ENCODE measurements at places on chromosomes 2 and 18.

DNA sequence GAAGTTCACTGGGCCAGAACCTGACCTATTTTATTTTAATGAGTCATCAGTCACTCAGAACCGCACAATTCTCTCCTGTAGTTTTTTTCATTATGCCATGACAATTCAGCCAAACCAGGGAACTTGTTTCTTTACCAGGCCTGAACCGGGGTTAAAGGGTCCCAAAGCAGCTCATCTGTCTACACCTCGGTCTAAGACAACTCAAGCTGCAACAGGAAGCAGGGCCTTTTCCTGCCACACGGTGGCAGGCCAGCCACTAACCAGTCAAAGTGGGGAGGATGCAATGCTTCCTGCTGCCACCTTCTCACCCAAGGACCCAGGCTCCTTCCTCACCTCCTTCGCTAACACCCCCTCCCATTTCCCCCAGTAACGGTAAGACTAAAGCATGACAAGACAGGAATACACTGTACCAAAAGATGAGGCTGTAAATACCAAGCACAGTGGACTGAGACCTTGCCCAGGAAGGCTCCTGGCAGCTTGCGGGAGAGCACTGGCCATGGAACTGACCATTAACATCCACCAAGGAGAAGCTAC lies 56.7 kb upstream of the ACKR3 start:
- DNase-seq: no peak

GRCh38 chr2:212254339-212254738 lies 284.3 kb downstream of the ERBB4 start:
- no peak for DNase-seq

DNA sequence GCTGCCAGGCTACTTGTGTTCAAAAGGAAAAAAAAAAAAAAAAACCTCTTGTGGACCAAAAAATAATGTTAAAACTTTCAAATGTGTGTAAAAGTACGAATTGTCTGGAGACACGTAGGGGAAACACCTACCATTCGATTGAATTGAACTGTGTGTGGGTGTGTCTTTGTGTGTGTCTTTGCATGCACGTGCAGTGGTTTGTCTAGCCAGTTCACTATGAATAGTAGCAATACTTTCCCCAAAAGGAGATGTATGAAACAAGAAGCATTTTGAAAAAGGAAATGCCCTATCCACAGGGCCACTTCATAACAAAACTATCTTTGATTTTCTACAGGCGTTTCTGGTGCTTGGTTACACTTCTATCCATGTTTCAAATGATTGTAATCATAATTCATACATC lies 186.8 kb downstream of the RPRM start:
- no peak for DNase-seq

- no peak for DNase-seq
These were observed 36.5 kb upstream of the SLC9A2 start for GRCh38 chr2:102582845-102583244.

DNA sequence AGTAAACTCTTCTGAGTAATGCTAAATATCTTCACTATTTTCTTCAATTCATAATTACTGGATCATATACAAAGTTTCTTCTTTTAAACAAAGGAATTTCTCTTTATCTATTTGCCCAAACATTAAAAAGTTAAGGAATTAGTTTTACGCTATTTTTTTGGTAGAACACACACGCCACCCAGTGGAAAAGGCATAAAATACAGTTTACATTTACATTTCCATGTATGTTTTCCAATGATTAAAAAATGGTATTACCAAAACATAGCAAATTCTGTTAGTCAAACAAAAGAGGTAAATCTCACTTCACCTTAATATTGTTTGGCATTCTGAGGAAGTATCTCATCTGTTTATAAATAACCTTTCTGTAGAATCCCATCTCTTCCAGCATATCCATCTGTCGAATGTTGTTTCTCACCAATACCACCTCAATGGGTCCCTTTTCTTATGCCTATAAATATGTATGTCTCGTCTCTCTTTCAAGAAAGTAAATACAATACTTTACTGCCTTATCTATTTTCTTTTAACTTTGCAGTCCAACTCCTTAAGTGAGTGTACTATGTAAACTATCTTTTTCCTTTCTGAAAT lies 7.2 kb downstream of the BOLL start:
- no peak for DNase-seq

GRCh38 chr2:100997509-100998234 lies 4.4 kb upstream of the RPL31 start:
- DNase-seq: no peak

DNA sequence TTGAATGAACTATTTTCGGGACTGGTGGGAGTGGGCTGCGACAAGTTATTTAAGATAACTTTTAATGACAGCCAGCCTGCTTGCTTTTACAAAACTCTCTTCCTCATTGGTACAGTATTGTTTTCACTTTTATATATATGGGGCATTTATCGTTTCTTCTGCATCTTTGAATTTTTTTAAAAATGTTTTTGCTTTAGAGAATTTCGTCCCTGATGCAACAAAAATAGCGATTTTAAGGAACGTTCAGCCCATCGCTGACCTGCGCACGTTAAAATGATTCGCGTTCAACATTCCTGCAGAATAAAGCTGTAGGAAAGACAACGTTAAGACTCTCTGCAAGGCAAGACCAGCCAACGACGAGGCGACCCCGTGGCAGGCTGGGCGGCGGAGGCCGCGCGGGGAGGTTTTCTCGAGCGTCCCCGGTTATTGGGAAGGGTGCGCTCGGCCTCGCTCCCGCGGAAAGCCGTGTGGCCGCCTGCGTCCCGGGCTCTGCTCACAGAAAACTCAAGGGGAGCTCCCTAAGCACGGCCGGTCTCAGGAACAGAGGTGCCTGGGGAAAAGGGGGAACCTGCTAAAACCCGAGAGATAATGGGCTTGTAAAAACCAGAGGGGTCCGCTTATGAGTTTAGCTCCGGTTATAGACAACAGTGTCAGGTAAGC lies 3.0 kb downstream of the PAX8 start:
- DNase-seq: no peak

GRCh38 chr18:58416014-58416703 lies 212.7 kb downstream of the ALPK2 start:
- DNase-seq: no peak

GRCh38 chr18:43077510-43078308 lies 37.8 kb downstream of the RIT2 start:
- DNase-seq: no peak

DNA sequence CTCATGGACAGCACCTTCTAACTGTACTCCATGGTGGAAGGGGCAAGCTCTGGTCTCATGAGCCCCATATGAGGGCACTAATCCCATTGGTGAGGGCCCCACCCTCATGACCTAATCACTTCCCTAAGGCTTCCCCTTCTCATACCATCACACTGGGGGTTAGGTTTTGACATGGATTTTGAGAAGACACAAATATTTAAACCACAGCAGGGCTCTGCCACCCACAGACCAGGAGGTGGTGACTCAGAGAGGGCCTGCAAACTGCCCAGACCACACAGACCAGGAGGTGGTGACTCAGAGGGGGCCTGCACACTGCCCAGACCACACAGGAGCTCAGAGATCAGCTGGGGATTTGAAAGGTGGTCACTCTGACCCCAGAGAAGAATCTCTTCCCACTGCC lies 222.0 kb downstream of the KLHL29 start:
- peak; percentile 32 for DNase-seq

DNA sequence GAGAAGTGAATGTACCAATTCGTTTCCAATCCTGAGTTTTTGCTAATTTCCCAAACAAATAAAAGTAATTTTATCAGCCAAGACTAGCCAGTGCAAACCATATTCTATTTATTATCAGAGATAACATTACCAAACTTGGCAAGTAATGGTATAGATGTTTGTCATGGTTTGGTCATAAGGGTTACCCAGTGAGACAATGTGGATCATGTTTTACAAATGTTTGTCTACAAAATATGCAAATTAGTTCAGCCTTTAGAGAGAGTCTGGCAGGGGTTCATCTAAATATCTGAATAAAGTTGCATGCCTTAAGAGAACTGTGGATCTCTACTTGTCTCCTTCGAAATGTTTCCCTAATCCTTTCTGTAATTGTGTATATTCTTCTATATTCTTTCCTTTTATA lies 152.2 kb downstream of the KCNH7 start:
- no peak for DNase-seq

DNA sequence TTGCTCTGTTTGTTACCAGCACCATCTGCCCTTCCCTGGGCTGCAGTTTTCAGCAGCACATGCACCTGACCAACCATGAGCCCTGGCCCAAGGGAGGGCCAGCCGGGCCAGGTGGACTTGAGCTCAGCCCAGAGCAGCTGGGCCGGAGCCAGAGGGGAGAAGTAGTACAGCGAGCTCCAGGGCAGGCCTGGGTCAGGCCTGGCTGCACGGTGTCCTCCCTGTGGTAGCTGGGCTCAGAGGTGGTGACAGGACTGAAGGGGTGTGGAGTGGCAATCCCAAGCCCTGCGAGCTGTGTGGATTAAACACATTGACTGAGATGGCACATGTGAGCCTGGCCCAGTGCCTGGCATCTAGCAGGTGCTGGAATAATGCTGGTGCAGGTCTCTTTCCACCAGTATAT lies 222.2 kb downstream of the GLI2 start:
- no peak for DNase-seq

DNA sequence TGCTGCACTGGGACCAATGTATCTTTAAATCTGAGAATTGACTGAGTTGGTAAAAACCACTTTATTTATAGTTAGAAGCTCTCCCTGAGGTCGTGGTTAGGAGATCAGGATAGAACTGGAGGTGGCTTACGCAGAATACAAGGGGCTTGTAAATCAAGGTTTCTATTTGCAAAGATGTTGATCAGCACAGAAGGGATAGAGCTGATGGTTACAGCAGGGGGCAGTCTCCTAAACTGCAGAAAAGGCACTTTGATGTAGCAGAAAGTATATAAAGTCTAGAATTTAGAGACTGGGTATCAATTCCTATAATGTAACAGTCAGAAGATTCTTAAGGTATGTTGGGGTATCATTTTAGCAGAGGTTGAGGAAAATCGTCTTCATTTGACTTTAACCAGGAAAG lies 25.2 kb upstream of the ACVR1 start:
- DNase-seq: no peak

GRCh38 chr2:101947374-101947773 lies 44.4 kb upstream of the IL1R2 start:
- no peak for DNase-seq

GRCh38 chr2:27501042-27501441 lies 4.4 kb downstream of the GCKR start:
- no peak for DNase-seq

DNA sequence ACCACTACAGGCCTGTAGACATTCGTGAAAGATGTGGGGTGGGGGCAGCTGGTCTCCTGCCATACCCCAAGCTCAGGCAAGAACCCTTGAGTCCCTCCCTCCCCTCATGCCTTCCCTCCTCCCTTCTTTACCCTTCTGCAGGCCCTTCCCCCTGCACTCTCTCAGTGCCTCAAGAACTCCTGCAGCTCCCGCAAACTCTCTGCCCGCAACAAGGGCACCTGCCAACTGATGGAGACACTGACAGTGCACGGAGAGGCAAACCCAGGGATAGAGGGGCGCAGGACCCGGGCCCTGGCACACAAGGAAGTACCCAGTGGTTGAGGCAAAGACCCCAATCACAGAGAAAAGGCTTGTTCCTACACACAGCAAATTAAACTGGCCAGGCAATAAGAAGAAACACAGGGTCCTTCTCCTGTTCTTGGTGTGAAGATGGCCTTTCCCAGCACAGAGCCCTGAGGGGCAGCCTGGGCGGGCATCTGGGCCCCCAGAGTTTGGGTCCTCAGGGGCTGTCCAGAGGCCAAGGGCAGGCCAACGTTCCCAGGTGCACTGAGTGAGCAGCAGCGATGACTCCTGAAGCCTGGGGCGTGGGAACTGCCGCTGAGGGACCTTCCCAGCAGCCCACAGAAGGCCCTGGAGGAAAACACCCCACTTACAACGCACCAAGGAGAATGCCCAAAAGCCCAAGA lies 1.6 kb downstream of the TEKT4 start:
- no peak for DNase-seq

- DNase-seq: no peak
These were observed 112.0 kb upstream of the NDUFV2 start for GRCh38 chr18:8990276-8991031.

DNA sequence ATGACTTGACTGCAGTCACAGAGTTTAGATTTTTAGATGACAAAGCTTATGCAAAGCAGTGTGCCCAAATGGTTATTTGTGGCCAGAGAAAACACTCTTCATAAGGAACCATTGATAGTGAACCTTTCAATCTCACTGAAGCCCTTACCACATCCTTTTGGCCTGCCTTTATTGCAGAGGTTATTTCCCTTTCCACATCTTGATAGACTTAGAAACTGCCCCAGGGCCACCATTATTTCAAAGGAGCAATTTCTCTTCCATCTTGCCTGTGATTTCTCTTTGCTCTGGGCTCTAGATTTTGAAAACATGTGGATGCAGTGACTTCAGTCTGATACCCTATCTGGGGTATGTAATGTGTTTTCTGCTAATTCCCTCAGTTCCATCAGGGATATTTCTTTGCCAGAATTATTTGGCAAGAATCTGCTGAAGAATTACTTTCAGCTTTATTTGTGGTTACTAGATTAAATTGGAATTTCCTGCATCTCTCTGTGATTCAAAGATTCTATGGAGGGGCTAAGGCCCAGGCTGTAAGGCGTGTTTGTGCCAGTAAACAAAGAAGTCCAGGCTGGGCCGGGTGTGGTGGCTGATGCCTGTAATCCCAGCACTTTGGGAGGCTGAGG lies 51.0 kb downstream of the MOGAT1 start:
- no peak for DNase-seq

GRCh38 chr18:1663879-1664705 lies 759.4 kb downstream of the ADCYAP1 start:
- DNase-seq: no peak

- DNase-seq: peak; percentile 88
These were observed 3.6 kb downstream of the ECEL1 start for GRCh38 chr2:232483923-232484627.

GRCh38 chr2:219687272-219687671 lies 59.8 kb downstream of the SLC4A3 start:
- DNase-seq: no peak

GRCh38 chr2:62089658-62090057 lies 106.3 kb upstream of the B3GNT2 start:
- no peak for DNase-seq
